ENCODE measurements at places on chromosomes 1 and 21.

DNA sequence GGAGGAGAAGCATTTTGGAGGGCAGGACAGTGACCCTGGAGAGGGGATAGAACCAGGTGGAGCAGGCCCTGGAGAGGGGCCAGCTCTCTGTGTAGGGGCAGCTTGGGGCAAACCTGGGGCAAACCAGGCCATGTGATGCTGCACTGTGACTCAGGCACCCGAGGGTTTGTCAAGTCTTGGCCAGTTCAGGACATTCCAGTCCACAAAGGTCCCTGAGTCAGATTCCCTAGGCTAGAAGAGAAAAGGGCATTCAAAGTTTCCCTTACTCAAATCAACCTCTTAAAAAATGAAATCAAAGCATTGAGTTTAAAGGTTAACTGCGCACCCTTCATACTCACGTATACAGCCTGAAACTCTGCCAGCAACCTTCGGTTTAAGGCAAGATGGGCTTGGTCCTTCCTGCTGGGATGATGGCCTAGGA lies 25.2 kb upstream of the PLA2G2C start:
- DNase-seq = no peak

- peak; percentile 64 for DNase-seq
Observed at GRCh38 chr1:205229399-205229871, 1.7 kb downstream of the TMCC2 start.

GRCh38 chr1:237032029-237032428 lies 10.0 kb upstream of the RYR2 start:
- no peak for DNase-seq

- DNase-seq = no peak
Observed at GRCh38 chr1:29033829-29034466, 89.8 kb downstream of the TMEM200B start.

Data from activated CD4-positive, alpha-beta T cell treated with anti-CD3 and anti-CD28 coated beads for 4 hours (primary cell).